Activated CD4-positive, alpha-beta T cell treated with anti-CD3 and anti-CD28 coated beads, Interleukin-2, amount 50 U/mL, for 24 hours (primary cell): ENCODE measurements at places on chromosomes 12 and 14.

DNA sequence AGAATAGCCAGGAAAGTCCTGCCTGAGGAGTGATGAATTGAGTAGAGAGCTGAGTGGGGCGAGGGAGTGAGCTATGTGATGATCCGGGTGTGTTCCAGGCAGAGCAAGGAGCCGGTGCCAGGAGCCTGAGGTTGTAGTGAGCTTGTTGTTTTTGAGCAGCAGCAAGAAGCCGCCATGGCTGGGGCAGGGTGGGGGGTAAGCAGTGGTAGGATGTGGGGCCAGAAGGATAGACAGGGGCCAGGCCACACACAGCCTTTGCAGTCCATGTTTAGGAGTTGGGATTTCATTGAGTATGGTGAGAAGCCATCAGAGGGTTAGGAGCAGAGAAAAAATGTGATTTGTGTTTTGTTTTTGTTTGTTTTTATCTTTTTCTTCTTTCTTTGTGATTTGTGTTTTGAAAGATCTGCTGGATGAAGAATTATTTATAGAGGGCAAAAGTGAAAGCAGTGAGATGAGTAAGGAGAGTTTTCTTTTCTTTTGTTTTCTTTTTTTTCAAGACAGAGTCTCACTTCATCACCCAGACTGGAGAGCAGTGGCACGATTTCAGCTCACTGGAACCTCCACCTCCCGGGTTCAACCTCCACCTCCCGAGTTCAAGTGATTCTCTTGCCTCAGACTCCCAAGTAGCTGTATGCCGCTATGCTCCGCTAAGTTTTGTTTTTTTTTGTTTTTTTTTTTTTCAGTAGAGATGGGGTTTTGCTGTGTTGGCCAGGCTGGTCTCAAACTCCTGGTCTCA, 92.3 kb upstream of the BCAT1 start:
- no peak for DNase-seq

DNA sequence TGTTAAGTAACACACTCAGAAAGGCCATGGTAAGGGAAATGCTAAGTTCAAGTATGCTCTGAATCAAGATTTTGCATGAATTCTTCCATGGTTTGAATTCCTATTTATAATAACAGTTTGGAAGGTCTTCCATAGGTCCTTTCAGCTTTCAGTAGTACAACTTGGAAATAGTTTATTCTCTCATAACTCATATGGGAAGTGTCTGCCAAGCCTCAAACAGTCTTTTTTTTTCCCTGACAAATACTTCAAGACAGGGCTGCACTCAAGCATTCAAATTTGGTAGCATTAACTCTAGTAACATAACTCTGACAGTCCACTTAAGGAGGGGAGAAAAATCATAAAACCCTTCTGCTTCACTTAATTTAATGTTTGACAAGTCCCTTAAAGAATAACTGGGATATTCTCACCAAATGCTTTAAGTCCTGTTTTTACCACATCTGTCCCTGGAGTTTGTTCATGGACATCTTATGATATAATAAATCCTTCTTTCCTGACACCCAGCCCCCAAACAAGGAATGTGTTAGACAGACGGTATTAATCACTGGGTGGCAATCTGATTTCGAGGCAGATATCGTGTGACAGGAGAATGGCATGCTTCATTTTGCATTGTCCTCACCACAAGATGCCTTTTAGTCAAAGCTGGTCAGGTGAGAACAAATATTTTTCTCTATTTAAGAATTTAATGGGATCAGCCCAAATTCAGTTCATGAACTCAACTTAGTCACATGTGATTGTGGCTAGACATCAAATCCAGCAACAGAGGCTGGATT, 165.7 kb downstream of the BMP4 start:
- no peak for DNase-seq

DNA sequence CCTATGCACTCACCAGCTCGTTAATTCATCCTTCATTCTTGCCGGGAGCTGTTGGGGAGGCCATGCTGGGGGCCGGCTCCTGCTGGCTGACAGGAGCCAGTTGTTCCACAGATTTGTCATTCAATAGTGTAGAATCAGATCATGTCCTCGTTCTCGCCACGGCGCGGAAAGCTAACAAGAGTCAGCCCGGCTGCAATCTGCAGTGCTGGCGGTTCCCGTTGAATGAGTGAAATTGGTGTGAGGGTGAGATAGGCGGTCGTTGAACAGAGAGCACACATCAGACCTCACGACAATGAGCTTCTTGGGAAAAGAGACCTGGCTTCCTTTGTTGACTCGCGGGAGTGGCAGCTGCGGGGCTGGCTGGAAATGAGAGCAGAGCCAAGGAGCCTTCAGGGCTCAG, 57.5 kb downstream of the KIF26A start:
- DNase-seq: no peak

DNA sequence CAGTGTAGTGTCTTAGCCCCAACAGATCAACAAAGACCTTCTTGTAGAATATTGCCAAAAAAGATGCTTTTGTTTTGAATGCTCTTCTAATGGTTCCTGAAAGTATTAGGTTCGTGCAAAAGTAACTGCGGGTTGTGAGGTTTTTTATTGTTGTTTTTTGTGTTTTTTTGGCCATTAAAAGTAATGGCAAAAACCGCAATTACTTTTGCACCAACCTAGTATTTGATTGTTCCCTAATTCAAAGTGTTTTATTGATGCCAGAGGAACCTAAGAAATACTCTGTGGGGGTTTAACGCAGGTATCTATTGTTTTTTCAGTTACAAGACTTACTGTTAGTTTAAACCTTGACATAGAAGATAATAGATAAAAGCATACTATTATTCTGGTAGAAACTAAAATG, 150.8 kb upstream of the DAAM1 start:
- DNase-seq: no peak

- DNase-seq: no peak
Observed at GRCh38 chr14:30330445-30330844, 228.5 kb upstream of the G2E3 start.

DNA sequence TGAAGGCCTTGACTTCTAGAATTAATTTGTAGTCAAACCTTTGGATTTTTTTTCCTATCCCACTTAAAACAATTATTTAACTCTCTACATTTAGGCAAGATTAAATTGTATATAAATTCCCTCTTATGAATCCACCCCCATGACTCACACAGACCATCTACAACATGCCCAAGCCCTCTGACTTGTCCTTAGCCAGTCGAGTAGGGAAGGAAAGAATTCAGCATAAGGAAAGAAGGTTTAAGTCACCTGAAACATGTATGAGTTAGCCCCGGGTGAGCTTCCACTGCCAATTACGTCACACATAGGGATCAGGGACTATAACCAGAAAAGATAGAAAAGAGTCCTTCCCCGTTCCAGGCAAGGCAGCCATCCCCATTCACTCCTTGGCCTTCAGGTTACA, 14.9 kb upstream of the RESF1 start:
- DNase-seq: no peak

- DNase-seq: no peak
Observed at GRCh38 chr12:9372202-9372601, 164.0 kb upstream of the PZP start.

DNA sequence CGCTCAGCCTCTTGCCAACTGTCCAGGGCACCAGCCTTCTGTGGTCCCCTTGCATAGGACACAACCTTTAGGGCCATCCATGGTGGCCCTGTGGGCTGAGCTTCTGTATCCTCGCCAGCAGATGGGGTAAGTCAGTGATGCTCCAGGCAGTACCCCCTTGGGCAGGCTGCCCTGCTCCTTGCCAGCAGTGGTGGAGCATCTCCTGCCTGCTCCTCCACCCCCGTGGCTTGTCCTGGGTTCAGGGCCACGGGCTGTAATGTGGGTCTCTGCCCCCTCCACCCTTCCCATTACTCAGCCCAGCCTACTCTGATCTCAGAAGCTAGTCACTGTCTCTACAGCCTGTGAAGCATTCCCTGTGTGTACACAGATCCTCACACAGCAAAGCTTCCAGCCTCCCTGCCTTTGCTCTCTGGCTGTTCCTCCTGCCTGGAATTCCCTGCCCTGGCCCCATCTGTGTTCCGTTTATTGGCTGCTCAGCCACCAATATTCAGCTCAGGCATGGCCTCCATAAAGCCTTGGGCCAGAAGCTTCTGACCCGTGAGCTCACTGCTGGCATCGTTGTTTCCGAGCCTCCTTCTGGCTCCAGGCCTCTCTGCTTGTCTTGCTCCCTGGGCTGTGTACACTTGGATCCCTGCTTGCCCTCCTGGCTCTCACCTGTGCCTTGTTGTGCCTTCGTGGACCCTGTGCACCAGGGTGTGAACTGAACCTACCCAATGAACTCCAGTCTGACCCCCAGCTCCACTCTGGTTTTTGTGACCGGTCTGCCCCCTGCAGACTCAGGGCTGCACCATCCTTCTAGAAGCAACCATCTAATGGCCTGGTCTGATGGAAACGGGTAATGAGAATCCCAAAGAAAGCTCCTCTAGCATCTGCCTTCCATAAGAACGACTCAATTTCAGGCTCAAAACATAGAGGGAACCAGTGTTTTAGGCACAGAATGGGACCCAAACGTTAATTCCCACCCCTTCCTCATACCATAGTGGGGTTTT, 177.0 kb upstream of the PRMT8 start:
- DNase-seq: no peak

DNA sequence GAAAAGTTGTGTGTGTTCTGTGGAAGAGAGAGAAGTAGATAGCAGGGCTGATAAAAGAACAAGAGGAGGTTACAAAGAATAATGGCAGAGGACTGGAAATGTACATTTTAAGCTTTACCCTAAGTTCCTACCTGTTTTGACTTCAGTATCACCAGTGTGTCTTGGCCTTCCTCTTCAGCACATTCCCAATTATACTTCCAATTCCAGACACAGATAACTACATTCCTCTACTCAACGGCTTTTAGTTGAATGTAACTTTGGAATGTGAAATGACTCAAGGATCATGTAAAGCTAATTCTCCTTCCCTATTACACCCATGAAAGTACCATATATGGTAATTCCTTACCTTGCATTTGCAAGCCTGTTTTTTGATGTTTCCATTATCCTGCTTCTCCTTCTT, 5.0 kb downstream of the MGST1 start:
- DNase-seq: no peak

DNA sequence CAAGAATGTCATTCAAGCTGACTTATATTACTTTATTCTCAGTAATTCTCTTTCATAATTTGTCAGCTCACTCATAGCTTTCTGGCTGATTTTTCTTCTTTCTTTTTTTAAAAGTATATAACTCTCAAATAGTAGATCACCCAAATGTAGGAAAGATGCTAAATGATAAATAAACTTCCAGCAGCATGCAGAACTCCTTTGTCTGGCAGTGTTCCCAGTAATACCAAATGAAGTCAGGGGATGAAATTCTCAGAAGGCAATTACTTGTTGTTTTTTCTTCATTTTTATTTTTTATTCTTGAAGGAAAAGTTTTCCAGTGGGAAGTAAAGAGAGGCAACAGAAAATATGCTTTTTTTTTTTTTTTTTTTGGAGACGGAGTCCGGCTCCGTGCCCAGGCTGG, 133.3 kb upstream of the SLCO1C1 start:
- no peak for DNase-seq

DNA sequence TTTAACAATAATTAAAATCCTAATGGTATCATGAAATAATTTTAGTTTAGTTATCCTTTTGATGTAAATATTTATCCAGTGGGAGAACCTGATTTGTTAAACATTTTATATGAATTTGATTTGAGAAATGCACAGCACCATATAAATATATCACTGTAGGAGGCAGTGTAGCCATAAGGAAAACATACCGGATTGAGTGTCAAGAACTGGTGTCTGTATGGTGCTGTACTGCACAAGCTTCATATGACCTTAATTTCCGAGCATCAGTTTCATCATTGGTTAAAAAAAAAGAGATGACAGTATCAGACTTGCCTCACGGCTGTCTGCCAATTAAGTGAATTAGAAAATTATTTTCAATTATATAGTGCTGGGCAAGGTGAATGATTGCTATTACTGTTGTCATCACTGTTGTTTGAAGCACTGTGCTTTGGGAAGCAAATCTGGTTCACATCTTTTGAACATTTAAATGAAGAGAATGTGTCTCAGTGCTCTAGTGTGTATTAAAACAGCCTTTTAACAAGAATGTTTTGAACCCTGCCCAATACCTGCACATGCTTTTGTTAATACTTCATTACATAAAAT, 72.1 kb downstream of the TMTC2 start:
- no peak for DNase-seq

- no peak for DNase-seq
Observed at GRCh38 chr14:24351517-24351916, 11.7 kb upstream of the RIPK3 start.

DNA sequence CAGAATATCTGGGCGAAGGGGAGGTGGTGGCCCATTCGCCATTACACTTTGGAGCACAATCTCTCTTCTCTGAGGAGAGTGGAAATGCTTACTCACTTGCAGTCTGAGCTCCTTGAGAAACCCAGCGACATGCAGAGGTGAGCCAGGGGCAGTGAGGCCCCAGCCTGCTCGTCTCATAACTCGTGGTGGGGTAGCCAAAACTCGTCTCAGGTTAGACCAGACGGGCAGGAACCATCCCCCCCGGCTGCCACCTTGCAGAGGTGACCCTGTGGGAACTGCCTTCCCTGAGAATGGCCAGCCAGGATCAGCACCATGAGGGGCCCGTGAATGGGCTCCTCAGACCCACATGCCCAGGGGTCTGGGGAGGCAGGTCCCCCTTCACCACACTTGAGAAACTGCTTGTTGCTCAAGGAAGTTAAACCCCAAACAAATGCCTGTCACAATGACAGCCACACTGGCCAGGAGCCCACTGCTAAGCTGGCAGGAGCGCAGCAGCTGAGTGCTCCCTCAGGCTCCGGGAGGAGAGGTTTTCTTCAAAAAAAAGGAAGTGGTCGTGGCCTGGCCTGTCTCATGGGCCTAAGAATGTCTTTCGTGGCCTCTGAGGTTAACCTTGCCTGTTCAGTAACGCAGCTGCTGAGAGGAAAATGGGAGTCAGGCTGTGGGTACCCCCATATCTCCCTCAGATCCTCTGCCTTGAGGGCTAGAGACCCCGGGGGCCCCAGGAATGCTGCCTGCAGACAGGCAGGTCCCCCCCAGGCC, 9.2 kb upstream of the ALDH2 start:
- no peak for DNase-seq

- DNase-seq: no peak
Observed at GRCh38 chr12:5429741-5430557, 2.0 kb upstream of the NTF3 start.

- no peak for DNase-seq
Observed at GRCh38 chr14:82676403-82676802, 1142.8 kb upstream of the SEL1L start.

GRCh38 chr14:36940476-36940875, 231.9 kb downstream of the SLC25A21 start:
- DNase-seq: no peak

- no peak for DNase-seq
Observed at GRCh38 chr12:105204916-105205315, 31.1 kb downstream of the APPL2 start.

DNA sequence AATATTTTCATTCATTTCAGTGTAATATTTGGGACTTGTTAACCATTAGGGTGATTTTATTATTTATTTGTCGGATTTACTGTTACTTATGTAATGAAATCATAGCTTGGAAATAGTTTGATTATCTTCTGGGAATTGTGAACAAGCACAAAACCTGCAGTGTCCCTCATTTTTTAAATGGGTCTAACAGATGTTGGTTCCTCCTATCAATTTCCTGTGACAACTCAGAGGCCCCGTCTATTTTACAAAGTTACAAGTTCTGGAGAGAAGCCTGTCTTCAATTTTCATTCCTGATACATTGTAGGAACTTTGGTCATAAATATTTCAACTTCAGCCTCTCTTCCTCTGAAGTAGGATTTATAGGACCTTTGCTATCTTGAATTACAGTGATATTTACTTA, 101.8 kb upstream of the DNM1L start:
- no peak for DNase-seq
